Esophagus muscularis mucosa (tissue), 4 donors: ENCODE measurements at places on chromosomes 11 and 22. TPM values are rescaled to one million over a fixed set of nuclear protein-coding genes. Genes with fewer than 3 reads are reported as not detected.

The ZBED4 gene
- 9.7 TPM for total RNA-seq

The HBG1 gene
- not detected for total RNA-seq

The CLDN5 gene
- total RNA-seq: 103 TPM

The GAS2L1 gene
- 25.8 TPM for total RNA-seq

The OR4C15 gene
- total RNA-seq: not detected

The HEPN1 gene
- total RNA-seq: not detected

The MIOX gene
- not detected for total RNA-seq

The RHOD gene
- total RNA-seq: 22.8 TPM

The ZNF280B gene
- 0.69 TPM for total RNA-seq

The APOL5 gene
- total RNA-seq: not detected

The OR52A1 gene
- not detected for total RNA-seq

The FDX1 gene
- total RNA-seq: 12.7 TPM

The OR2AG2 gene
- total RNA-seq: not detected

The CLDN25 gene
- not detected for total RNA-seq

The BATF2 gene
- 5.1 TPM for total RNA-seq

The C11orf65 gene
- total RNA-seq: 0.63 TPM

The PAK1 gene
- 42.5 TPM for total RNA-seq

The TRIM51 gene
- total RNA-seq: not detected

The SAA2 gene
- total RNA-seq: not detected

The GPR83 gene
- total RNA-seq: 0.17 TPM

The GGTLC3 gene
- not detected for total RNA-seq

The NFAM1 gene
- total RNA-seq: 2.5 TPM

The DCHS1 gene
- total RNA-seq: 37.6 TPM

The SMIM35 gene
- total RNA-seq: not detected

The SHANK3 gene
- 21.1 TPM for total RNA-seq
